Activated CD4-positive, alpha-beta T cell treated with anti-CD3 and anti-CD28 coated beads, Interleukin-10, Interleukin-2, amounts not matched to agents 100 ng/mL and 50 ng/mL, durations not matched to agents 16 hours and 8 hours (primary cell): ENCODE measurements at places on chromosomes 12 and 14.

GRCh38 chr12:121472150-121472905, 72.4 kb downstream of the RNF34 start:
- no peak for DNase-seq

DNA sequence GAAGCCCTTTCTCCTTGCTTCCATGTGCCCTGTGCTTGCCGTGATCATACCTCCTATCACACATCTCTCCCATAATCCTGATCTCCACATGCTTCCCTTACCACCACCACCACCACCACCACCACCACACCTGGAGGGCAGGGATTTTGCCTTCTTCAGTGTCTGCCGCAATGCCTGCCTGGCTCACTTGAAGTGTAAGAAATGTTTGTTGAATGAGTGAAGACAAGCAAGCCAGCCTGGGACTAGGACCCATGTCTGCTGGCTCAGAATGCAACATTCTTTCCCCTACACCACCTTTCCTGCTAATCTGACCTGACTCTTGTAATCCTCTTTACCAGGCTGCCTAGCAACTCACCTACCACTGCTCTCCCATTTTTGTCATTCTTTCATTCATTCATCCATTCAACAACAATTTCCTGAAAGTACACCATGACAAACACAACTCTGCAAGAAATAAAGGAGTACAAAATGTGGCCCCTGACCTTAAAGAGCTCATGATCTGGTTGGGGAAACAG, 3.5 kb upstream of the NID2 start:
- DNase-seq: no peak

DNA sequence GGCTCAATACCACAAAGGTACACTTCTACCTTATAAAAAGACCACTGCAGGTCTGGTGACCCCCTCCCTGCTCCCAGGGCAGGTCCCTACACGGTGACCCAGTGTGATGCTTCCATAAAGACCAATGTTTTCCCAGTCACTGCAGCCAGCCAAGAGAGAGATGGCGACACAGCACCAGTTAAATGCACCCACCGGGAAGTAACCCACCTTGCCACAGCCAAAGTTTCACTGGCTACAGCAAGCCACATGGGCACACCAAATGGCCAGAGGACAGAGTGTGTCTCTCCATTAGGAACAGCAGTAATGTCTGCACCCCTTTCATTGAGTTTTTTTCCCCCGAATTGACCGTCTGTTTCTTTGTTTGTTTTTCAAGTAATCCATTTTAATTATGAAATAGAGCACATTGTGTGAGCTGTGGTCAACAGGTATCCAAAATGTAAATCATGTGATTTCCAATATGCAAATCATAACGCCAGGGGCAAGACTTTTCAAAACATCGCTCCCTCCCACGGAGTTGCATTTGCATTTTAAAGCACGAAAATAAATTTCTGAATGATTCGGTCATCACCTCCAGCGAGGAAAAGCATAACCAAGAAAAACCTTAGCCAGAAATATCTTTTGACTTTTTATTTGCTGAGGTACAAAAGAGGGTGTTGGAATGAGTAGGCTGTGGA, 48.9 kb upstream of the EML1 start:
- no peak for DNase-seq

DNA sequence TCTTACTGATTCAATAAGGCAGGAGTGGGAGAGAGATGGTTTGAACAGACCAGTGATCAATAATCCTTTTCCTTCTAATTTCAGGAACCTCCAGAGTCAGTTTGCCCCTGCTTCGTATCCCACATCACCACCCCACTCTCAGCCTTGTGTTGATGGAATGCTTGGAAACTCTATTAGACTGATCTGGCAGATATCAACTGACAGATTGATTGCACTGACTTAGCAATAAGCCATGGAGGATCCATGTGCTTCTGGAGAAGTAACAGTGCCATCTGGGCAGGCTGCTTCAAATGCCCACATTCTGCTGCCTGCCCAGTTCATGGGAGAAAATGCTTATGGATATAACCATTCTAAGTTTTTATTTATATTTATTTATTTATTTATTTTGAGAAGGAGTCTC, 218.0 kb downstream of the SLC2A13 start:
- no peak for DNase-seq

DNA sequence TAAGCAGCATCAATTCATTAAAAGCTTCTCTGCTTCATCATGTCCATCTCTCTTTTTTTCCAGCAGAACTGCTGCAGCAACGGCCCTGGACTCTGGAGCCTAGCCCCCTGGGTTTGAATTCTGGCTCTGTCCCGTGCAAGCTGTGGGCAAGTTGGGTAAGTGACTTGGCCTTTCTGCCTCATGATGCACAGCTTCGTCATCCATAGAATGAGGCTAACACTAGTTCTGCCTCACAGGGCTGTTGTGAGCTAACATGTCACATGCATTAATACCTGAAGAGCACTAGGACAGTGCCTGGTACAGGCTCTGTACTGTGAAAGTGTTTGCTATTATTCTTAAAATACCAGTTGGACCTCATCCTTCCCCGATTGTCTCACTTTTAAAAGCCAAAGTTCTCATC, 4.2 kb downstream of the KRT82 start:
- DNase-seq: no peak

DNA sequence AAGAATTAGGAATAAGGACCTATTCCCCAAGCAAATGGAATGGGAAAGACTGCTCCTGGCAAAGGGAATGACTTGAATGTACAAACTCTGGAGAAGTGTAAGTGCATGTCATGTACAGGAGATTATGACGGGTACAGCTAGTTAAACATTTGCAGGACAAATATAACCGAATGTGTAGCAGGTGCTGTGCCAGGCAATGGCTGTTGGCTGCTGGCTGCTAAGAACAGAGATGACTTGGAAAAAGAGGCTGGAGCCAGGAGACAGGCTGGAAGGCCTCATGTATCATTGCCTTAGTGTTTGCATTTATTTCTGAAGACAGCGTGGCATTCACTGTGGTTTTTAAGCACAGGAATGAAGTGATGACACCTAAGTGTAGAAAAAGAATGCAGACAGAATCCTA, 136.8 kb downstream of the TTC8 start:
- no peak for DNase-seq

DNA sequence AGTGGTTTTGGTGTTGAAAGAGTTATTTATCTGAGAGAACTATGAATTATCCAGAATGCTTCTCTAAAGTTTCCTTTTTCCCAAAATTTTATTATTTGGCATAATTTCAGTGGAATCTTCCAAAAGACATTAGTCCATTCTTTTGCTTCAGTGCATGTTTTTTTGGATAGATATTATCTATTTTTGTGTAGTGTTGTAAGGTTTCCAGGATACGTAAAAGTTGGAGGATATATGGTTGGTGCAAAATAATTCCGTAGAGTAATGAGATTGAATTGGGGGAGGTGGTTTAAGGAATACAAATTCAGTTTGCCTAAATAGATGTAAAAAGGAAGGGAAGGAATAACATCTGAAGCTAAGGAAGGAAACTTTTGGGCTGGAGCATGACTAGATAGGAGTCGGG, 186.6 kb downstream of the RGS6 start:
- no peak for DNase-seq

- peak; percentile 83 for DNase-seq
Observed at GRCh38 chr12:103928682-103929045, 1.5 kb upstream of the HSP90B1 start.

DNA sequence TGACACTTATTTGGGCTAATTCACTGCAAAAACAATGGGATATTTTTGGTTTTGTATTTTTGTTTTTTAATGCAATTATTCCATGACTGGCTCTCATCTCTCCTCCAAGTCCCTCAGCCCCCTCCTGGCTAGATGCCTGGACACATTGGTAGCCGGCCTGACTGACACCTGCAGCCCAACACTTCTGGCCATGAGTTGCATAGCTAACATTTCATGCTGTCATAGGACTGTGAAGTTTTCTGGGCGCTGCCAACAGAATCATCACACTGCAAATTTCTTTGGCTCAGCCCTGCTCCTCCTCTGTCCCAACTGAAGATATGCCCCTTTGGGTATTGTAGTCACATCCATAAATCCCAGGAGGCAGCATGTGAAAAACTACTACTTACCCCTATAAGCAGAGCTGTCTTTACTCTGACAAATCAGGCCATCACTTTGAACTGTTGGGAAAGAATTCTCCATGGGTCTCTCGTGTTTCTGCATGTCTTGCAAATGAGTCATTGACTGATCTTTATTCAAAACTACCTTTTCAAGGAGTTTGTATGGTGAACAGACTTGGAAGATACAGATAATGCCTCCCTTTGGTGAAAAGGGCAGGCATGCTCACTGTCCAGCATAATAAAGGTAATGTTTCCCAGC, 126.7 kb upstream of the LGR5 start:
- no peak for DNase-seq

DNA sequence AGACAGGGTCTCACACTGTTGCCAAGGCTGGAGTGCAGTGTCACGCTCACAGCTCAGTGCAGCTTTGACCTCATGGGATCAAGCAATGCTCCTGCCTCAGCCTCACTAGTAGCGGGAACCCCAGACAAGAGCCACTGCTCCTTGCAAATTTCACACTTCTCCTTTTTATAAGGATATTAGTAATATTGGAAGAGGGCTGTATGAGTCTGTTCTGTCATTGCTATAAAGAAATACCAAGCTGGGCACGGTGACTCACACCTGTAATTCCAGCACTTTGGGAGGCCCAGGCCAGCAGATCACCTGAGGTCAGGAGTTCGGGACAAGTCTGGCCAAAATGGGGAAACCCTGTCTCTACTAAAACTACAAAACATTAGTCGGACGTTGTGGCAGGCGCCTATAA, 12.9 kb upstream of the ORAI1 start:
- no peak for DNase-seq

- no peak for DNase-seq
Observed at GRCh38 chr14:86673523-86673969, 1143.6 kb downstream of the FLRT2 start.

DNA sequence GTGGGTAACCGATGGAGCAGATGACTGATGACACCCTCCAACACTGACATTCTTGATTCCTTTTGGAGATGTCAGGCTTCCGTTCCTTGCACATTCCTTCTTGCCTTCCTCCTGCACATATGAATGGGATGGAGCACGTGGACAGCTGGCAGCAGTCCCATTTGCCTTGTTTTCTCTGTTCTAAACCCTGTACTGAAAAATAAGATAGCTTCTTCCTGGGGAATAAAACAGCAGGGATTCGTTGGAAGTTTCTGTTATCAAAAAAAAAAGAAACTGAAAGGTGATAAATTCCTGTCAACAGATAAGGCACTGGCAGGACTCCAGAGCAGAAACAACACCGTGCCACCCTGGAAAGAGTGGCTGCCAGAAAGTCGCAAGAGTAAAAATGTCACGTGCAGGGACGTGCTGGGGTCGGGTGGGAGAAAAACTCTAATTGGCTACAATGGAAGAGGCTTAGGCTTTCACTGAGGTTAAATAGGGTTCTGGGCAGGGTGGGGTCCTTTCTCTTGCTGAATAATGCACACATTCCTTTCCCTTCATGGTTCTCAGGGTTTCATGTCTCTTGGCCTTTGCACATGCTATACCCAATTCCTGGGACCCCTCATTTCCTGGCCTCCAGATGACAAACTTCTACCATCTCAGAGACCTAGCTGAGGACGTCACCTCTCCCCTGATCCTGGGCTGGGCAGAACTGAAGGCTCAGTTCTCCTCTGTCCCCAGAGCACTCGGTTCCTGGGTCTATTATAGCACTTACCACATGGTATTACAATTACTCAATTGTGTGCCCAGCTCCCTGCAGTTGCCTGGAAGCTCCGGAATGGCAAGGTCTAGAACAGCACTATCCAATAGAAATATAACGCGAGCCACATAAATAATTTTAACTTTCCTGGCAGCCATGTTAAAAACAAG, 7.0 kb upstream of the NUAK1 start:
- no peak for DNase-seq

GRCh38 chr14:90159146-90159545, 97.2 kb upstream of the PSMC1 start:
- no peak for DNase-seq

DNA sequence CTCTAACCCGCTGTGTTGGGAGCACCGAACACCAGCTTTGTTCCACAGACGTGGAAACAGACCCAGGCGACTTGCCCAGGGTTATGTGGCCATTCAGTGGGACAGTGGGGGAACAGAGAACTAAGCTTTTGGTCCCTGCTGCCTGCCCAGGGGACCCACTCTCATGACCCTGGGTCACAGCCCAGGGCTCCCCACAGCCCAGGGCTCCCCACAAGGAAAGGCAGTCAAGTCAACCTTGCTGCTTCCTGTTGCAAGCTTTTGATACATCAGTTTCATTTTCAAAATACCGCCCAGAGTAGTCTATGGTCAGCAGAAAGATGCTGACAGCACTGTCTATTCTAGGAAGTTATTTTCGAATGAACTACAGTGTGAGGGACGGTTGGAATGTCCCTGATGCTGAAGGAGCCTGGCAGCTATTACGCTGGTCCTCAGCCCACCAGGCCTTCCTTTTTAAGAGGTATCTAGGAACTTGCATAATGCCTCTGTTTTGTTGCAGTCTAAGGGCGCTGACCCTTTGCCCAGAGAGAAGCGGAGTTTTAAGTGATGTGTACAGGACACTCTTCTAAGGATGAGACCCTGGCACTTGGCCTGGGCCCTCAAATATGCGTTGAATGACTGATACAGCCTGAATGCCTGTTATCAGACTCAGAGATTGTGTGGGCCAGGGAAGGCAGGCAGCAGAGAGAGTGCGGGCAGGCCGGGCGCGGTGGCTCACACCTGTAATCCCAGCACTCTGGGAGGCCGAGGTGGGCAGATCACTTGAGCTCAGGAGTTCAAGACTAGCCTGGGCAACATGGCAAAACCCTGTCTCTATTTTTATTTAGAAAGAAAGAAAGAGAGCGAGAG, 12.6 kb upstream of the TTC7B start:
- DNase-seq: peak; percentile 80

- no peak for DNase-seq
Observed at GRCh38 chr14:26190646-26191045, 407.2 kb downstream of the NOVA1 start.

- DNase-seq: no peak
Observed at GRCh38 chr14:60184905-60185555, 19.8 kb upstream of the DHRS7 start.

DNA sequence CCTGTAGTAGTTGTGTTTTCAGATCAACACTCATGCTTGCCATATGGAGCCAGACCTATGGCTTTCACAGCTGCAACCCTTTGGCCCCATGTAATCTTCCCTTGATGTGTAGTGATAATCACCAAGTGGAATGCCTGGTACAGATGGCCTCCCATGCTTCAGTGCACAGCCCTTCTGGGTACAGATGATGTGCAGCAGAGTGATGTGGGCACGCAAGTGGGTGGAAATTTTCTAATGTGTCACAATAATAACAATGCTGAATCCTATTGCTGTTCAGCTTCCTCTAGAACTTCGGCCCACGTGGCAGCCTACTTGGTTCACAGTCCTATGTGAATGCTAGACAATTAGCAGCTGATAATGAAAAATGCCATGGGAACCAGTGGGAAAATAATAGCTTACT, 188.1 kb downstream of the SNAPC1 start:
- DNase-seq: no peak

DNA sequence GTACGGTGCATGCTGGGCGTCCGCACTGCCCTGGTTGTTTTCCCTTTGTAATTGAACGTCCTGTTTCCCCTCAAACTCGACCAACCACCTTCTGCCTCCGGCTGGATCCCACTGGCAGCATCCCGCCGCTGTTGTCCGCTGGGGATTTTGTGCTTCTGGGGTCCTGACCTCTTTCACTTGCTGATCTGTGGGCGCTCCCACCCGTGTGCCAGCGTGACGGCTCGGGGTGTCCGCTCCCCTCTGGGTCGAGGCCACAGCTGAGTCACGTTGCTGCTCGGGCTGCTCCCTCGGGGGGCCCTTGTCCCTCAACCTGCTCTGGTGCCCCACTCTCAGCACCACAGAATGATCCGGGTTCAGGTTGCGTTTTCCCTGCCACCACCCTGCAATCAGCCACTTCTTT, 8.0 kb downstream of the PGAM5 start:
- no peak for DNase-seq

GRCh38 chr12:132061197-132061596, 82.9 kb downstream of the DDX51 start:
- DNase-seq: no peak
